NCI-H1417 (cell line): ENCODE measurements at places on chromosomes 2 and 18.

GRCh38 chr2:43402002-43402401 is 175.6 kb upstream of the ZFP36L2 start:
- peak; percentile 9 for DNase-seq

- DNase-seq: no peak
Measured at GRCh38 chr2:63665846-63666475, 77.2 kb downstream of the MDH1 start.

- no peak for DNase-seq
Measured at GRCh38 chr2:241340631-241341163, 15.4 kb upstream of the FARP2 start.

DNA sequence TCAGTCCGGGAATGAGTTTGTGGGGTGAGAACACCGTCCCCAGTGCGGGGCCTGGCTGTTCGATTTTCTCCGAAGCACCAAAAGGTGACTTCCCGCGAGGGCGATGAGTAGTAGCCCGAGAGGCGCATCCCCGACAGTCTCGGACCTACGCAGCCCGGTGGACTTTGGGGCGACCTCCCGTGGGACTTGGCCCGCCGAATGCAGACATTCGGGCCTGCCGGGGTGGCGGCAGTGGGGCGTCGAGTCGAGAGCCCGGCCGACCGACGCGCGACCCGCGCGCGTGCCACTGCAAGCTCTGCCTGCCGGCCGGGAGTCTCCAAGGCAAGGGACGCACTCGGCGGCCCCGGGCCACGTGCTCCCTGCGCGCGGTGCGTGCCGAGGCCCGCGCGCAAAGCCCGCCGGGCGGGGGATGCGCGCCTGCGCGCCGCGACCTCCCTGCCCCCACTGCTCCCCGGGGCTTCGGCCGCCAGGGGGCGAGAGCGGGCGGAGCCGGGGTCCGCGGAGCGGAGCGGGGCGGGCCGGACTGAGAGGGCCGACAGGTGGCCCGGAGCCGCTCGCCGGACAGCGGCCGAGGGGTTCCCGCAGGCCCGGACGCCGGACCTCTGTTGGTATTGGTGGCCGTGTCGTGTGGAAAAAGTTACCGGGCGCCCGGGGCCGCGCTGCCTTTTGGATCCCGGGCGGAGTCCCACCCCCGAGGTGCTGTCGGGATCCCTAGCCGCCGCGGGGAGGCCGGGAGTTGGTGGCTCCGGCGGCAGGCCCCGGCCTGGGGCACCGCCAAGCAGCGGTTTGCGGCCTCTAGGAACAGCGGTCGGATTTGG is 1.9 kb downstream of the PTMA start:
- DNase-seq: peak; percentile 85

- no peak for DNase-seq
Measured at GRCh38 chr18:10340821-10341220, 113.6 kb upstream of the APCDD1 start.

DNA sequence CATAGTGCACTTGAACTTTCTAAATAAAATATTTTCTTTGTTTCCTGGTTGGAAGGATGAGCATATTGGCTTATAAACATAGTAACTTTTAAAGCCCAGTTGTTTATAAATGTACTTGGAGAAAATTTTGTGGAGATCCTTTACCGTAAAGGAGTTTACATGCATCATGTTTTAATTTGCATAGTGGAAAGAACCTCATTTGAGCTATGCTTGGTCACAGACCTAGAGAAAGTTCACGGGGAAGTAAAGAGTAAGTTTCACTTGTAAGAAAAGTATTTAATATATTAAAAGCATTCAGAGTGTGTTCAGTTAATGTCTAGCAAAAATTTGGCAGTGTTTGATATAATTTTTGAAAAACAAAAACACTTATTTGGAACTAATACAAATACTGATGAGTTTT is 45.3 kb downstream of the PIKFYVE start:
- no peak for DNase-seq

DNA sequence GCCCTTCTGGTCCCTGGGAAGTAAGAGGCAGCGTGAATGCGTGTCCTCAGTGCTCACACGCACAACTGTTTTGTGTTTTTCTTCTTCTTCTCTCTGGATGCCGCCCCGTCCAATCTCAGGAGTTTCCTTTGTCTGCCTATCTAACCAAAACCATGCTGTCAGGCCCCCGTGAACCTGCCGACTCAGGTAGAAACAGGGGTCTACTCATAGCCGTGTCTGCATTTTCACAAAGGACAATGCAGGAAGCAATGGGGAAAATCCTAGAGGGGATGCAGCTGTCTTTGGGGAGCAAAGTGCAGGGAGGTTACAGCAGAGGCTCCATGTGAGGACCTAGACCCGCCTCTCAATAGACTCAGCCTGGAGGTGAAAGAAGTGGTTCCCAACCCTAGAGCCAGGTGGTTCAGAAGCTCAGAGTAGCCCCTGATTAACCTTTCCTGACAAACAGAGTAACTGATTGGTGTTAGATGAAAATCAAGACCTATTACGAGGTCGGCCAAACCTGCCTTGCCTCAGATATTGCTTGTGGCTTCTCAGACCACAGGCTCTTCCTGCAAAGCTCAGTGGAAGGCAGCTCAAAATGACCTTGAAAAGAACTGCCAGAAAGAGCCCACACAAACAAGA is 49.3 kb downstream of the CD226 start:
- DNase-seq: no peak

- peak; percentile 100 for DNase-seq
Measured at GRCh38 chr18:35143622-35144596, 96.9 kb upstream of the ZNF397 start.

DNA sequence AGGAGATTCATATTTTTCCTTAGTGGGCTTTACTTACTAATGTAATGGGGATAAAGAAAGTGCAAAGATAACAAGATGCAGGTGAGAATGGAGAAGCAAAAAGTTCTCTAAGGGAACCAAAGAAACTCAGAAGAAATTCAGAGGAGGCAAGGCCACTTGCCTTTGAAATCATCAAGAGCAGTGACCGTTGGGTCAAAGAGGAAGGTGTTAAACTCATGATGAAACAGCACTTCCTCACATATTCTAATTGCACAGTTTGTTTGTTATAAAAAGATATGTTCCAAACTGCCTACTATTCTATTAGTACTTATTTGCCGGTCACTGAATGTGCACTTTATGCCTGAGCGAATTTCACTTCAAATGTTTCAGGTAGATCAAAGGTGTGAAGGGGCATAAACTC is 975.1 kb downstream of the BCL11A start:
- DNase-seq: no peak

DNA sequence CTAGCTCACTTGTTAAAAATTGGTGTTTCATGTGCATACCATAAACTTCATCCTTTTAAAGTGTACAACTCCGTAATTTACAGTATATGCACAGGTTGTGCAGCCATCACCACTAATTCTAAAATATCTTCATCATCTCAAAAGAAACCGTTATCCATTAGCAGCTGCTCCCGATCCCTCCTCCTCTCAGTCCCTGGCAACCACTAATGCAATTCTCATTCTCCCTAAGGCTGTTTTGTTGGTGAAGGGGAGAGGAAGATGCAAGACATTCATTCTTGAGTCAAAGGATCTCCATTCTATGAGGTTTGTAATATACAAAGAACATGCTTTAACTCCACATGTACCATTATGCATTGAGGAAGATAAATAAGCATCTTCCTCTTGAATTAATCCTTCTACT is 48.6 kb downstream of the RNU4ATAC start:
- DNase-seq: no peak

DNA sequence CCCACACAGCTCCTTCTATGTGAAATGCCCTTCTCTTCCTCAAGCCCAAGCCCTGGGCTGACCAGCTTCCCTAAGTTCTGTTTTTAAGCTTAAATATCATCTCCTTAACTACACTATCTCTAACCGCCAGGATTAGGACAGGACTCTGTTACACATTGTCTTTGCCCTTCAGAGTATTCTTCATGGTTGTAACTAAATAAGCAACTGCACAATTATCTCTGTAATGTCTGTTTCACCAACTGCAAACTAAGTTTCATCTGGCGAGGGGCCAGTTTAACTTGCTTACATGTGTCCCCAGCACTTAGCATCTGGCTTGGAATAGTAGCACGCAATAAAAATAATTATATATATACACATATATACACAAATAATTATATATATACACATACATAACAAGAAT is 1.1 kb upstream of the ERMN start:
- no peak for DNase-seq

GRCh38 chr2:233114421-233114861 is 54.3 kb downstream of the INPP5D start:
- DNase-seq: no peak

- no peak for DNase-seq
Measured at GRCh38 chr2:203997481-203997880, 60.9 kb downstream of the ICOS start.

- DNase-seq: no peak
Measured at GRCh38 chr2:195709901-195710806, 53.1 kb downstream of the SLC39A10 start.

- DNase-seq: no peak
Measured at GRCh38 chr2:229445019-229445418, 173.9 kb upstream of the PID1 start.

DNA sequence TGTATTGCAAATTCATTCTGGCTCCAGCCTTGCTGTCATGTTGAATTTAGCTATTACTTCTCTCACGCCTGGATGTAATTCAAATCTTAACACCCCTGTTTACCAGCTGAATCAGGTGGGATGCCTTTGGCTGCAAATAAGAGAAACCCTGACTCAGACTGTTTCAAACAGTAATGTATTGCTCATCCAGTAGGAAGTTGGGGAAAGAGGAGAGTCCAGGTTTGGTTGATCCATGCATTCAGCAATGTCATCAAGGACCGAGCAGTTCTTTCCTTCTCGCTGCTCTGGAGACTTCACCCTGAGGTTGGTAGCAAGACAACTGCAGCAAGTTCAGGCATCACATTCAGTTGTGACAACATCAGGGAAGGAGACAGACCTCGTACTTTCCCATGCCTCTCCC is 6.4 kb upstream of the DARS1 start:
- DNase-seq: no peak

DNA sequence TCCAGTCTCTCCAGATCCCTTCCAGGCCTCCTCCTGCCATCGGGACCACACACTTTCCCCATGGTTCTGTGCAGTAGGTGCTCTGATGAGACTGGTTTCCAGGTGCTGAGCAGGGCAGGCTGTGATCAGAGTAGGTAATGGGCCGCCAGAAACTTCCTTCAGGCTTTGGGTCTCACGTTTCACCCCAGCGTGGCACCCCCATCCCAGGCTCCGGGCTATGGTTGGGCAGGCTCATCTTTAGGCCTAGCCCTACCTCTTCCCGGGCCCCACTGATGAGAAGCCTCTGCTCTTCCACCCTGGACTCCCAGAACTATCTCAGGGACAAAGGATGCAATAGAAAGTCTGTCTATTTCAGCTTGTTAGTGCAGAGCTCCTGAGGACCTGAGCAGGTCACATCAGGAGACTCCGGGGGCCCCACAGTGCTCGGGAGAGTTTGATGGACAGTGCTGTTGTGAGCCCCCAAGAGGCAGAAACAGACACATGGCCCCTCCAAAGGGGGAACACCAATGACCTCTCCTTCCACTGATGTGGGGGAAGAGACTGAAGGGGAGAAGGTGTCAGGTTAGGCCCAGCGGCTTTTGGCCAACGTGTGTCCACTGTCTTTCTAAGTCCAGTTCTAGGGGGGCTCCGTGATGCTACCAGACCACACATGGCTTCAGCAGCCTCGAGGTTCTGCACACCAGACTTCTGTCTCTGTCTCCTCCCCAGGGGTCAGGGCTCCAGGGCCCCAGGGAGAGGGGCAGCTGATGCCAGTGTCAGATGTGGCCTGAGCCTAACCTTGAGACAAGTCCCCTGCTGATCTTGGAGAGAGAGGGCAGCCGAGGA is 5.8 kb upstream of the PROM2 start:
- DNase-seq: no peak

GRCh38 chr2:150697596-150697995 is 210.1 kb upstream of the RND3 start:
- no peak for DNase-seq

GRCh38 chr2:239158641-239159475 is 242.0 kb downstream of the HDAC4 start:
- no peak for DNase-seq

- no peak for DNase-seq
Measured at GRCh38 chr2:102927854-102928267, 166.0 kb downstream of the TMEM182 start.

- peak; percentile 42 for DNase-seq
Measured at GRCh38 chr18:75478996-75479880, 51.7 kb upstream of the SMIM21 start.

GRCh38 chr2:200944467-200945394 is 18.7 kb downstream of the ORC2 start:
- no peak for DNase-seq

DNA sequence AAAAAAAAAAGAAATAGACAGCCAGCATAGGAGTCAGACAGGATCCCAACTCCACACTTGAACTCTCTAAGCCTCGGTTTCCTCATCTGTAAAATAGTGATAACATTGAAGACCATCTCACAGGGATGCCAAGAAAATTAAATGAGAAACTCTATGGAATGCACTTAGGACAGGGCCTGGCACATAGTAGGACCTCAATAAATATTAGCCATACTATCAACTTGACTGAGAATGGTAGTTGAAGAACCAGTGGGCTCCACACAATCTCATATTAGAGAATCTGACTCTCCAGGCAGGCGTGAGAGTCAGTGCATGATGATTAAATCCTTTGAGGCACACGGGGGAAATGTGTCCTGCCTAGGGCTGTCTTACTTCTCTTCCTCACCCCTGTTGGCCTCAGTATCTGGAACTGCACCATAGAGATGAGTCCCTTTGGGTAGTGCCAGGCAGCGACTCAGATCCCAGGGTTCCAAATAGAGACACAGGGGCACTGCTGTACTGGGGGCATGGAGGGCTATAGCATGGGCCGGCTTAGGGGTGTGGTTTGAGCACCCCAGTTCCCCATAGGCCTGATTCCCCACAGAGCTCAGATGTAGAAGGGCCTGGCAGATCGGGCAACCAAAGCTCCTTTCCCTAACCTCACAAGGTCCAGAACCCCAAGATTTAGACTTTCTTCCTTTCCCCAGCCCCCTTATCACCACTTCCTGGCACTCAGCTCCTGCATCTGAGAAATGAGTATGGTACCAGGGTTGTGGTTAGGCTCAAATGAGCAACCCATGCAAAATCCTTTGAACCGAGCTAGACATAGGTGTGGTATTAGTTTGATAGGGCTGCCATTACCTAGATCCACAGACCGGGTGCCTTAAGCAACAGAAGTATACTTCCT is 51.3 kb upstream of the CAB39 start:
- DNase-seq: no peak

GRCh38 chr2:14348247-14348646 is 284.3 kb upstream of the LRATD1 start:
- no peak for DNase-seq

GRCh38 chr2:79876430-79876829 is 363.6 kb downstream of the CTNNA2 start:
- no peak for DNase-seq

DNA sequence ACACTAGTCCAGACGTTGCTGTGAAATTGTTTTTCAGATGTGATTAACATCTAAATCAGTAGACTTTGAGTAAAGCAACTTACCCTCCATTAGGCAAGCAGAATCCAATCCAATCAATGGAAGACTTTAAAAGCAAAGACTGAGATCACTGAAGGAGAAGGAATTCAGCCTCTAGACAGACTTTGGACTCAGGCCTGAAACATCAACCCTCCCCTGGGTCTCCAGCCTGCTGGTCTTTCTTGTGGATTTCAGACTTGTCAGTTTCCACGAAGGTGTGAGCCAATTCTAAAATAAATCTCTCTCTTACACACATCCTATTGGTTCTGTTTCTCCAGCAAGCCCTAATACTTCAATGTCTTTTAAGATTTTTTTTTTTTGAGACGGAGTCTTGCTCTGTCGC is 50.0 kb upstream of the EDAR start:
- DNase-seq: no peak
